ENCODE measurements at places on chromosomes 13 and 19.

GRCh38 chr19:45235485-45235884, 9.7 kb downstream of the EXOC3L2 start:
- no peak for DNase-seq

DNA sequence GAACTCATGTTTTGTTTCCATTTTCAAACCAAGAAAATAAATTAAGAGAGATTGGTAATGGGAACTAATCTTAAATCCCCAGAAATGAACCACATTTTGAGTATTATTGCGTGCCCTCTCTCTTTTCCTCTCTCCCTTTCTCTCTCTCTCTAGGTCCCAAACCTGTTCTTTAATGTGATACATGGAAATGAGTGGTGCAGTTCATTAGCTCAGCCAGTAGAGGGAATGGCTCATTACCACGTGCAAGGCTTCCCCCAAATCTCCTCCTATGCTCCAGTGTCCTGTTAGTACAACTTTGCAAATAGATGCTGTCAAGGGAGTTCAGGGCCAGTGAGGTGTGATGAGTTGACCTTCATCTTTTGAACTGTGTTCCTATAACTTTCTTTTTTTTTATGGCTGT, 178.4 kb downstream of the FGF9 start:
- DNase-seq = peak; percentile 1

DNA sequence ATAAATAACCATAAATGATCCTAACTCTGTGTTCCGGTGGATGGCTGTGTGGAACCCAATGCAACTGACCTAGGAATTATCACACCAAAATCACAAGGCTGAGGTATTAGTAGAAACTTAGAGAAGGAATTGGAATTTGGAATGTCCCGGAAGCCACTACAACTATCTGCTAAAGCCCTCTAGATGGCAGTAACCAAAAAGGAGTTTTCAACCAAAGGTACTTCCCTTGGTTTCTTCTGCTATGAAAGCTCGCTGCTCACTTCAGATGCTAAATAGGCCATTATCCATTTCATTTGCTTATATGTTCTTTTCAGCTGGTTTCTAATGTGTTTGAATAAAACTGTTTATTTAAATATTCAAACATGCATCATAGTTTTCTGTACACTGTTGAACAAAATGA, 1589.1 kb upstream of the SPRY2 start:
- DNase-seq = peak; percentile 34

GRCh38 chr13:50285283-50285682, 270.0 kb downstream of the KCNRG start:
- DNase-seq = no peak

DNA sequence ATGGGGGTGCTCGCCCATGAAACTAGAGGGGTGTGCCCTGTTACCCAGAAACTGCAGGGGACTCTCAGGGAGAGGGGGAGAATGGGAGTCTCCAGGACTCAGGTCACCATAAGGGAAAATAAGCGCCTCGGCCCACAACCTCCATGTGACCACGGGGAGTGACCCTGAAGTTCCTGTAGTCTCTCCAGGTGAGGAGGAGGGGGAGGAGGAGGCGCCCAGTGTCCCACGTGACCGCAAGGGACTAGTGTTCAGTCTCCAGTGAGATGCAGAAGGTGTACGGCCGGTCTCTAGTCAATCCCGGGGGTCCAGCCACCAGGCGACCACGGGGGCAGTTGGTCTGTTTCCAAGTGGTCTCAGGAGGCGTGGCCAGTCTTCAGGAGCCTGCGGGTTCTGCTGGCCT, 16.0 kb downstream of the TM6SF2 start:
- no peak for DNase-seq

DNA sequence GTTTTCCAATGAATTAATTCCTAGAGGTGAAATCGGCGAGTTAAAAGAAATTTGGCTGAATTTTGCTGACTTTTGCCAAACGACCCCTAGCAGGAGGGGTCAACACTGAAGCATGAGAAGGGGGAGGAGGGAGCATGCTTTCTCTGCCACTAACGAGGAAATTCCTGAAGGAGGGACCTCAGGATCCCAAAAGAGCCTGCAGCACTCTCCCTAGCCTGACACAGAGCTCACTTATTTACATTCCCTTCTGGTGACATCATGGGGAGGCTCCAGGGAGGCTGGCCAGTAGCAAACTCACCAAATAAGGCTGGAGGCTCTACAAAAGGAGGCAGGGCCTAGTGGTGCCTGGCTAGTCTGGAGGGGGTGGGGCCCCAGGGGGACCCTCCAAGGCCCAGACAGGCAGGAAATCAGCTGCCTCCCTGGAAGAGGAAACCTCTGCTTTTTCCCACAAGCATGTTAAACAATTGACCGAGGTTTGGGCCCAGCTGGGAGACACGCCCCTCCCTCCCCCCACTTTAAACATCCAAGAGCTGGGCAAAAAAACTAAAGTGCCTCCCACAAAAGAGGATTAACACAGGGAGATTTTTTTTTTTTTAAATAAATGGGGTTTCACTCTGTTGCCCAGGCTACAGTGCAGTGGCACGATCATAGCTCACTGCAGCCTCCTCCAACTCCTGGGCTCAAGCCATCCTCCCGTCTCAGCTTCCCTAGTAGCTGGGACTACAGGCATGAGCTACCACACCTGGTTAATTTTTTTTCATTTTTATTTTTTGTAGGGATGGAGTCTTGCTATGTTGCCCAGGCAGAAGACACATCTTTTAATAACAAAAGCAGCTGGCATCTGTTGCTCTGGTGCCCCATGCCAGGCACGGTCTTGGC, 2.1 kb downstream of the DAPK3 start:
- peak; percentile 100 for DNase-seq

DNA sequence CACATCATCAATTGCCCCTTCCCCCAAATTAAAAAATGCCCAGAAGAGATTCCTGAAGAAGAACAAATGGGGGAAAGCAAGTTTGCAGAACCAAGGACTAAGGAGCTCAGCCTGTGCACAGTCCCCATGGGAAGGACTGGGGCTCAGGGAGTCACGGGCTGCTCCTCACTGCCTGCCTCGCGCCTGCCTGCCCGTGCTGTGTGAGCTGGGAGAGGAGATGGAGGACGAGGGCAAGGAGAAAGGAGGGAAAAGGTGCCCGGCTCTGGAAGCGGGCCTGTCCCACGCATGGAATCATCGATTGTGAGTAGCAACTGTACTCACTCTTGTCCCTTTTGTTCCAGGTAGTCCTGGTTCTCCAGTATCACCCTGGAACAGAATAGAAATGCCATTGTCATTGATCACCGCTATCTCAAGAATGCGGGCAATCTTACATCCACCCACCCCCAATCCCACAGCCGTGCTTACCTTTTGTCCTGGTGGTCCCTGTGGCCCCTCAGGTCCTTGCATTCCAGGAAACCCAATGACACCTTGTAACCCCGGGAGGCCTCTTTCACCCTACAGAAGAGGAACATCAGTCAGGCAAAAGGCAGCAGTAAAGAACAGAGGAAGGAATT, 93.4 kb downstream of the COL4A1 start:
- no peak for DNase-seq

DNA sequence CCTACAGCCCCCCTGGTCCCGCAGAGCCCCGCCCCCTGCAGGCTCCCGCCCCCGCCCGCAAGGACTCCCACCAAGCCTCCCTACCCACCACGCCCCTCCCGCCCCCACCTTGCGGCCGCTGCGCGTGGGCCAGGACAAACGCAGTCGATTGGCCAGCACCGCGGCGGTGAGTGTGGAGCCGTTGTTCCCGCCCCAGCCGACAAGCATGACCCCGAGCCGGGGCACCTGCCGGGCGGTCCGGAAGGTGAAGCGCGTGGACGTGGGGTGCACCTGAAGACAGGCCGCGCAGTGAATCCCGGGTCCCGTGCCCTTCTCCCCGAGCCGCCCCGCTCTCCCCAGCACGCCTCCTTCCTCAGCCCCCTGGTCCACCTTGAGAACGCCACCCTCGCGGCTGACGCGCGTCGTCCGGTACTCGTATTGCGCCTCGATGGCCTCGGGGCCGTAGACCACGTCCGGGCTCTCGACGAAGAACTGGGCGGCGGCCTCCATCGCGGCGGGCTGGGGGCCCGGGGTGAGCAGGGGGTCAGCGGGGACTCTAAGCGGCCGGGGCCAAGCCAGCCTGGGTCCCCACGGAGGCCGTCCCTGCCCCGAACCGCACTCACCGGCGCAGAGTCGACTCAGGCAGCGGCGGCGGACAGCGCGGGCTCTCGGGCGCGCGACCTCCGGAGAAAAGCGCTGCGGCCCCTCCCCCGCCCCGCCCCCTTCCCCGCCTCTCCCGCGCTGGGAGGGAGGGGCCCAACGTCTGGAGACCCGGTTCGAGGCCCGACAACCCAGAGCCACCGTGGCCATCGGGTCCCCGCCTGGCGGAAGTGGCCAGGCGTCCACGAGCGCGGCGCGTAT, at the start of gene ISYNA1:
ISYNA1 (minus strand) TSS at position 643 of the 840 bp plus-strand sequence; CDS start at position 489, 154 bp downstream.
- DNase-seq = peak; percentile 60

GRCh38 chr13:97148894-97149293, 73.2 kb upstream of the MBNL2 start:
- DNase-seq = peak; percentile 11

DNA sequence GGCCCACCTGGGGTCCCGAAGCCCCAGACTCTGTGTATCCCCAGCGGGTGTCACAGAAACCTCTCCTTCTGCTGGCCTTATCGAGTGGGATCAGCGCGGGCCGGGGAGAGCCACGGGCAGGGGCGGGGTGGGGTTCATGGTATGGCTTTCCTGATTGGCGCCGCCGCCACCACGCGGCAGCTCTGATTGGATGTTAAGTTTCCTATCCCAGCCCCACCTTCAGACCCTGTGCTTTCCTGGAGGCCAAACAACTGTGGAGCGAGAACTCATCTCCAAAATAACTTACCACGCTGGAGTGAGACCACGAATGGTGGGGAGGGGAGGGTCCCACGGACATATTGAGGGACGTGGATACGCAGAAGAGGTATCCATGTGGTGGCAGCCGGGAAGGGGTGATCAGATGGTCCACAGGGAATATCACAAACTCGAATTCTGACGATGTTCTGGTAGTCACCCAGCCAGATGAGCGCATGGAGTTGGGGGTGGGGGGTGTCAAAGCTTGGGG, 1.0 kb upstream of the ICAM5 start:
- DNase-seq = peak; percentile 40
